ENCODE measurements at places on chromosomes 16 and 17.

DNA sequence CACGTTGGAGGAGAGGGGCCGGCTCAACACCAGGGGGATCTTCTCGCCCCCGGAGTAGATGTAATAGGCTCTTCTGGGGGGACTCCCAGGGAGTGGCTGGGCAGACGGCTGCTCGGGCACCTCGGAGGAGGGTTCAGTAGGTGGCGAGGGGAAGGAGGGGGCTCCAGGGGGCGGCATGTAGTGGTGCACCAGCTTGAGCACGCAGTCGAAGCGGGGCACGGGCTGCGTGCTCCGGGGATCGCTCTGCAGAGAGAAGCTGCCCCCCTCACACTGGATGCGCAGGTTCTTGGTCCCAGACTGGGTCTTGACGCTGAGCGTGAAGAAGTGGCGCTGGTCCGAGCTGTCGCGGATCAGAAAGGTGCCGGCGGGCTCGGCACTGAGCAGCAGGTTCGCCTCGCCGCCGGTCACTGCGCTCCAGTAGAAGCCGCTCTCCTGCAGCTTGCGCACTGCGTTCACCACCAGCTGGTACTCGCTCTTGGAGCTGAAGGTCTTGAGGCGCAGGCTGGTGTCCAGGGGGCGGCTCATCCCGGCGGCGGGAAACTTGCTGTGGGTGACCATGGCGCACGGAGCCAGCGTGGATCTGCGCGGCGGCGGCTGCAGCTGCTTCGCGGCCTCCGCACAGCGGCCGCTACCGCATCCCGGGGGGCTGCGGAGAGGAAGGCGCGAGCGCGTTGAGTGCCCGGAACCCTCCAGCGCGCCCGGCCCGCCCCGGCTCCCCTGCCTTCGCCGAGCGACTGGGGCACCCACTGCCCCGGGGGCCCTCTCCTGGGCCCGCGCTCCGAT is 1.1 kb downstream of the SOCS3 start:
- no peak for DNase-seq

- no peak for DNase-seq
These were observed 21.5 kb downstream of the SLC7A6OS start for GRCh38 chr16:68289202-68289601.

DNA sequence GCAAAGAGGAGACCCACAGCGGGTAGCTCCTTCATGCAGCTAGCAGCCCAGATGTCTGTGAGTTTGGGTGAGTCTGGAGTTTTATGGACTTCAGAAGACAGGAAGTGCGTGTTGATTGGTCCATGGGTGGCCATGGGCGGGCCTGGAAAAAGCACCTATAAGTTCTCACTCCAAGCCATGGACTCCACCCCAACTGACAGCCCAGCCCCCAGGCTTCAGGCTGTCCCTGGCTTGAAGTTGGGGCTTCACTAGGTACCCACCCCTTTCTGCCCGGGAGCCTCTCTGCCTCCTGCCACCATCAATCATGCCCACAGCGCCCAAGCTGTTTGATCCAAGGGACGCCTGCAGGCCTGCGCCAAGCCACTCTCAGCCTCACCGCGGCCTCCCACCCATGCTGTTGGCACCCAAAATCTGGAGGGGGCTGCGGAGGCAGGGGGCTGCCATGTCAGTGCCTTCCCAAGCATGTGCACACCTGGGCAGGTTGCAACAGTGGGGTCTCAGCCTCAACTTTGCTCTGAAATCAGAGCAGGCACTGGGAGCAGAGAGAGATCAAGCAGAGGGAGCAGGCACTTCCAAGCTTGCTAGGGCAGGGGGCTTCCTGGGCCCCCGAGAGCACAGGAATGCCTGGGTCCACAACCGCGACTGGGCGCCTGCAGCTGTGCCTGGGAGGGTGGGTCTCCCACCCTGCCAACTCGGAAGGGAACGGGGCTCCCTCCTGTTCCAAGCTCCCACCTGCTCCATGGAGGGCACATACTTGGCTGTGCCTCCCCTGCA is 1503.7 kb downstream of the CDH11 start:
- DNase-seq = no peak

- DNase-seq = peak; percentile 24
These were observed 4.8 kb downstream of the IL4R start for GRCh38 chr16:27318392-27319256.

- no peak for DNase-seq
These were observed 26.6 kb downstream of the PEMT start for GRCh38 chr17:17564896-17565295.

GRCh38 chr17:1480747-1481465 is 11.6 kb downstream of the MYO1C start:
- no peak for DNase-seq

DNA sequence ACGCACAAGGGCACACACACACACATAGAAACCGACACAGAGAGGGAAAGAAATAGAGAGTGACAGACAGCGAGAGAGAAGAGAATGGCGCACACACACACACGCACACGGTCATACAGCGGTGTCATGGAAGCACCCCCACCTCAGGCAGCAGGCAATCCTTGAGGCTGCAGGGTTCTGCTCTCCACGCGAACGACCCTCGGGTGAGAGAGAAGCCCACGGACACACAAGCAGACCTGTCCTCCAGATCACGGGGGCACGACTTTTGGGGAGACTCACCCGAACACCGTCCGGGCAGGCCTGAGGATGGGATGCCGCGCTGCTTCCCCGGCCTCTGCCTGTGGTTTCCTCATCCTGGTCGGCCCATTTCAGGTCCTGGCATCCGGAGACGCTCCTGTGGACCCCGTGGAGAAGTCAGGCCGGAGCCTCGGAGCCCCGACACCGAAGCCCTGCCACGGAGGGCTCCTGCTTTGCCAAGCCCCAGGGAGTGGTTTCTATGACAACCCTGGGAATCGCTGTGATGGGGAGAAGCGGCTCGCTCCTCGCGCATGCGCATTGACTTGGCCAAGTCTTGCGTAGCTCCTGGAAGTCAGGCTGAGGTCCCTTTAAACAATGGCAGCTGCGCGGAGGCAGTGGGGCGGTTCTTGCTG is 118.2 kb upstream of the KCNJ18 start:
- DNase-seq = no peak

DNA sequence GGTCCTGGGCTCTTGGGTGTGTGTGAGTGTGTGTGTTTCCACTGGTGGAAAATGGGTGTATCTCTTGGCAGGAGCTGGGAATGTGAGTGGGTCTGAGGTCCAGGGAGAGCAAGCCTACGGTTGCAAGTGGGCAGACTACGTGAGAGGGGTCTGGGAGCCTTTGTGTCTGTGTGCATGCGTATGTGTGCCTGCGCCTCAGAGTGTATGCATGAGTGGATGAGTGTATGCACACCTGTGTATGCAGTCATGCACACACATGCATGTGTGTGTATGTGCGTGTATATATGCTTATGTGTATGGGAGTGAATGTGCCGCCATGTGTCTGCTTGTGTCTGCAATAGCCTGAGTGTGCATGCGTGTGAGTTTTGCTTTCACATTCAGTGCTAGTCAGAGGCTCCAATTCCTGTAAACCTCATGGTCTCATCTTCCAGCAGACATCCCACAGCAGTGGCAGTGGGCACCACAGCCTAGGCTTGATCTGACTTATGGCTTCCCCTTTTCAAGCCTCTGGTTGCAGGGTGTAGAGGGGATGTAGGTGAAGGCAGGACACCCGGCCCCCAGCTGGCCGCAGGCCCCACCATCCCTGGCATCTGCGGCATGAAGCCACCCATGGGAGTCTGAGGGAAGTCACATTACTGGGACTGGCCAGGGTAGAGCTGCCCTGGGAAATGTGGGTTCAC is 19.7 kb upstream of the RMI2 start:
- DNase-seq = no peak

GRCh38 chr17:77457572-77458201 is 316.9 kb downstream of the SEC14L1 start:
- DNase-seq = no peak

DNA sequence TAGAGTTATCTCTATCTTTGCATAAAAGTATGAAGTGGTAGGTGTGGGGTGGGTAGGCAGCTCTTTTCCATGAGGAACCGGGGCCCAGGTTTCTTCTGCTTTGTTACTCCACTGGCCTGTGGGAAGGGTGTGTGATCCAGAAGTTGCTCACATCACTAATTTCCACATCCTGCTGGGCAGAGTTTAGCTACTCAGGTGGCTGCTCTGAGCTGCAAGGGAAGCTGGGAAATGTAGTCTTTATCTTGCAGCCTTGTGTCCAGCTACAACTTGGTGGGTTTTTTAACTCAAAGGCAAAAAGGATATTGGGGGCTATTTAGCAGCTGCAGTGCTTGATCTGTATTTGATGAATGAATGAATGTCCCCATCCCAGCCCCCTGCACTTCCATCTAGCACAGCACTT is 335.3 kb downstream of the SNX29 start:
- DNase-seq = no peak

- no peak for DNase-seq
These were observed 74.7 kb upstream of the RPH3AL start for GRCh38 chr17:427327-427726.

Data from activated T-helper 9 cell treated with anti-CD3 and anti-CD28 coated beads, Interleukin-2, amount 50 U/mL, for 16 hours (primary cell).